ENCODE measurements at places on chromosomes 7 and 10.

GRCh38 chr10:128922619-128923196 is 544.3 kb upstream of the MGMT start:
- DNase-seq: no peak

- DNase-seq: no peak
Observed at GRCh38 chr7:150515248-150516147, 826 bp downstream of the GIMAP7 start.

DNA sequence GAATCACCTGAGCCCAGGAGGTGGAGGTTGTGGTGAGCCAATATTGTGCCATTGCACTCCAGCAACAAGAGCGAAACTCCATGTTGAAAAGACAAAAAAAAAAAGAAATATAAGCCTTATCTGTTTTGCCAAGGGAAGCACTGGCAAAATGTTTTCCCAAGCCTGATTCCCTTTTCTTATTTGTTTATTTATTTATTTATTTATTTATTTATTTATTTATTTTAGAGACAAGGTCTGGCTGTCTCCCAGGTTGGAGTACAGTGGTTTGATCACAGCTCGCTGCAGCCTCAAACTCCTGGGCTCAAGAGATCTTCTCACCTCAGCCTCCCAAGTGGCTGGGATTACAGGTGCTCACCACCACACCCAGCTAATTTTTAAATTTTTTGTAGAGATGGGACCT is 44.2 kb downstream of the SVOPL start:
- no peak for DNase-seq

DNA sequence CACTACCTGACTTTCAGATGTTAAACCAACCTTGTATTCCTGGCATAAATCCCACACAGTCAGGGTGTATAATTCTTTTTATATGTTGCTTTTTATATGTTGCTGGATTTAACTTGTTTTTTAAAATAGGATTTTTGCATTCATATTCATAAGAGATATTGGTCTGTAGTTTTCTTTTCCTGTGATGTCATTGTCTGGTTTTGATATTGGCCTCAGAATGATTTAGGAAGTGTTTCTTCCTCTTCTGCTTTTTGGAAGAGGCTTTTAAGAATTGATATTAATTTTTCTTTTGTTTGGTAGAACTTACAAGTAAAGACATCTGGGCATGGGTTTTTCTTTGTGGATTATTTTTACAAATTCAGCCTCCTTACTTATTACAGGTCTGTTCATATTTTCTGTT is 93.1 kb downstream of the CARD11 start:
- DNase-seq: no peak

DNA sequence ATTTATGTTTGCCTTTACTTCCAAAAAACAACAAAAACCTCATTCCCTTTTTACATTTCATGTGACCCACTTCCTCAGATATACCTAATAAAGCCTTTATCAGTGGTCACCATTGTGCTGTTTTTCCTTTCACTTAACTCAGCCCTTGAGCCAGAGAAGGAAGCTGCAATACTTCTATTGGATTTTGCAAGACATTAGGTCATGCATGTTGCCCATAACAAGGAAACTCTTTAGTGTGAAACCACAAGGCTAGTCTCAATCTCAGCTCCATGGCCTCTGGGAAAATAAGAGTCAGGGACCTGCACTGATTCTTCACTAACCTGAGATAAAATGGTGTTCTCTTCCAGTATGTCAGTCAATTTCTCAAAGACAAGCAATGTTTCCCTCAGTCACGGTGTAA is 27.8 kb downstream of the STEAP4 start:
- no peak for DNase-seq

DNA sequence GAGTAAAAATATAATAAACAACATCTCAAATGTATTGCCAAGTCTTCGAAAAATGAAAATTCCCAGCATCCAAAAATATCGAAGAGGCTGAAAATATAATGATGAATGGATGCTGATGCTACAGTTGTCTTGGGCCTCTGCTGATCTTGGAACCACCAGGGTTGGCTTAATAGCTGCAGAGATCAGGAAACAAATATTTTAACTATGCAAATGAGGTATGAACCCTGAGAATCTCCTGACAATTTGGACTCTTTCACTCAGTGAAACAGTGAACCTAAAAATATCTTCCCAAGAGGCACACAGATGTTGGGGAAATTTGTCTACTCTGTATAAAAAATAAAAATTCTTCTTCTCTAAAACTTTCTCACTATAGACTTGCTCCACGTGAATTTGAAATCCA is 97.7 kb upstream of the EGFR start:
- DNase-seq: no peak

GRCh38 chr10:4688601-4689000 is 137.4 kb upstream of the AKR1E2 start:
- DNase-seq: no peak

- DNase-seq: no peak
Observed at GRCh38 chr10:119393019-119393418, 149.5 kb downstream of the RGS10 start.

DNA sequence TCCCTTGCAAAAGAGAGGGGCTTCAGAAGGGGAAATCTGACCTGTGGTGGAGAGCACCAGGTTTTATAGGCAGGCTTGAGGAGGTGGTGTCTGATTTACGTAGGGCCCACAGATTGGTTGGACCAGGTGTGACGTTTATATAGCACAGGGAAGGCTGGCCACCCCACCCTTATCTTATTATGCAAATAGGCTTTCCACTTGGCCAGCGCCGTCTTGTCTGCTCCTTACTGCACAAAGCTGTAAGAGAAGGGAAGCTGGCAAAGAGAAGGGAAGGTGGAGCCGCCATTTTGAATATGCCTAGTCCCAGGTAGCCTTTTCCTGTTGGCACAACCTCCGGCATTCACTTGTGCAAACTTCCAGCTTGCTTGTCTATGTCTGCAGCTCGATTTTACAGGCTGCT is 221.4 kb downstream of the GATA3 start:
- DNase-seq: no peak

- no peak for DNase-seq
Observed at GRCh38 chr10:130967784-130968183, 343.7 kb downstream of the TCERG1L start.

GRCh38 chr10:11746883-11747539 is 4.8 kb downstream of the ECHDC3 start:
- DNase-seq: no peak

GRCh38 chr7:1055956-1056784 is 11.8 kb downstream of the GPR146 start:
- no peak for DNase-seq

- no peak for DNase-seq
Observed at GRCh38 chr10:85787881-85788280, 578.7 kb downstream of the GRID1 start.

- no peak for DNase-seq
Observed at GRCh38 chr10:53315709-53316108, 543.1 kb upstream of the MBL2 start.

GRCh38 chr7:16794986-16795385 is 9.8 kb downstream of the AGR2 start:
- no peak for DNase-seq

DNA sequence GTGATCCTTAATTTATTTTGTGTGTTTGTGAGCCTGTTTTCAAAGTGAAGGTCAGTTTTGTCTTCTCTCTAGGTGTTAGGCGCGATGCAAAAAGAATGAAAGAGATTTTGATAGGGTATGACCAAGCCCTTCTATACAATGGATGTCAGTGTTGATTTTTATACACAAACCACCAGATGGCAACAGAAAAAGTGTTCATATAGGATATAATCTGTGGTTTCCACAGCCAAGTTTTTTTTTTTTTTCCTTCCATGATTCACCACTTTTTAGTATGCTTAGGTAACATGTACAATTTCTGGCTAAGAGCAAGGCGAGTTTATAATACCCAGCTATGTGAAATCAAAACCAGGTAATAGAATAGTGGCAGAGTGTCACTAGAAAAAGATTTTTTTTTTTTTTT is 8.1 kb downstream of the SDK1 start:
- DNase-seq: no peak

GRCh38 chr7:29619848-29620555 is 56.4 kb downstream of the PRR15 start:
- DNase-seq: no peak

GRCh38 chr10:124092250-124092859 is 1.0 kb downstream of the CHST15 start:
- peak; percentile 72 for DNase-seq

- DNase-seq: no peak
Observed at GRCh38 chr10:71980181-71981014, 16.2 kb downstream of the CHST3 start.

DNA sequence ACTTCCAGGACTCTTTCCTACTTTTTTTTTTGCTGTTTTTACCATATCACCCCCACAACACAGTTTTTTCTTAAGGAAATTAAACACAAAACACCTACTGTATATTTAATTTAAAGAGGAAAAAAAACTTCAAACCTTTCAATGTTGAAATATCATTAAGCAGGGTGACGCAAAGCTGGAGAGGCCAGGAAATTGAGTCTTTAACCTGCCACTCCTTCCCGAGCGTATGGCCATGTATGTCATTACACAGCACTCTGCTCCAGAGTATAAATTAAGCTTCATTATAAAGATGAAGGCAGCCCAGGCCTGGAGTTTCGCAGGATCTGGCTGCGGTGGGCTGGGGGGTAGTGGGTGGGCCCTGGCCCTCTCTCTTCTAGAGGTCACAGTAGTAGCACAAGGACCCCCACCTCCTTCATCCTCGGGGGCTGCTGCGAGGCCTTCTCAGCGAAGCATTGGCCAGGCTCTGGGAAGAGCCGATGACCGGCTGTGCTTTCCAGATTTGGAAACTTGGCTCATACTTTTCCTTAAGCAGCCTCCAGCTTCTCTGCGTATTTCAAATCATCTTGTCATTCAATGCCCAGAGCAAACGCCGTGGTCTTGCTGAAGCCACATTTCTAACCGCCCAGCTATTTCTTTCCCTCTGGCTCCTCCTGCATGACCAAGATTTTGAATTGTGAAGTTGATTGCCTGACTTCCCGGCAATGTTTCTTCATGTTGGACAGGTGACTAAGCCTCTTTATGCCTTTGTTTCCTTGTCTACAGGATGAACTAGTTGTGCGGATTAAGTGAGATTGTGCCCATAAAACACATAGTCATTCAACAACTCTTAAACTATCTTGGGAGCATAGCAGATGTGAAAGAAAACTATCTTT is 765.1 kb downstream of the SUGCT start:
- no peak for DNase-seq

- DNase-seq: no peak
Observed at GRCh38 chr7:98284335-98285036, 3.0 kb downstream of the BRI3 start.

- no peak for DNase-seq
Observed at GRCh38 chr7:103794424-103794823, 195.0 kb downstream of the RELN start.

GRCh38 chr7:14936554-14936953 is 34.0 kb upstream of the DGKB start:
- DNase-seq: no peak

DNA sequence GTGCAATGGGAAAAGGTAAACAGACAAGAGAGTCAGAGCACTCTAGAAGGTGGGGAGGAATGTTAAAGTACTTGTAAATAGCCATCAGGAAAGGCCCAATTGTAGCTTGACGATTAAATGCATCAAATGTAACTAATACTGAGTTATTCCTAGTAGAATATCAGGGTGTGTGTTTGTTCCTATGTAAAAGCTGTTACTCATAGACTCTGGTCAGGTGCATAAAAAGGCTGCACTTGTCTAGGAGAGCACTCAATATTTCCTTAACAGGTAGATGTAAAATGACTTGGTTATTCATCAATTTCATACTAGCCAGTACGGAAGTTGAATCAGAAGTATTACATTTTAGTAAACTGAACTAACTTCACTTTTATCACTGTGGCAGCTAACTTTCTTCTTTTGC is 179.7 kb upstream of the AGR3 start:
- no peak for DNase-seq

DNA sequence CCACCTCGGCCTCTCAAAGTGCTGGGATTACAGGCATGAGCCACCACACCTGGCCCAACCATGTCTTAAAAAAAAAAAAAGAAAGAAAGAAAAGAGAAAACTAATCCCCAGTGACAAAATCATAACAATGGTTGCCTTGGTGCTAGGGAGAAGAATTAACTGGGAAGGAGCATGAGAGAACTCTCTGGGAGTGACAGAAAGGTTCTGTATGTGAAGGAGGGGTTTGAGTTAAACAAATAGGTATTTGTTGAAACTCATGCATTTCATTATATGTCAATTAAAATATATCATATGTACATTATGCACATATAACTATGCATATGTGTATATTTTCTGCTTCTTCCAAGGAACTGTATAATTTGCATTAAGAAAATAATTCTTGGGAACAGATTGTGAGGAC is 33.3 kb downstream of the INA start:
- DNase-seq: no peak

DNA sequence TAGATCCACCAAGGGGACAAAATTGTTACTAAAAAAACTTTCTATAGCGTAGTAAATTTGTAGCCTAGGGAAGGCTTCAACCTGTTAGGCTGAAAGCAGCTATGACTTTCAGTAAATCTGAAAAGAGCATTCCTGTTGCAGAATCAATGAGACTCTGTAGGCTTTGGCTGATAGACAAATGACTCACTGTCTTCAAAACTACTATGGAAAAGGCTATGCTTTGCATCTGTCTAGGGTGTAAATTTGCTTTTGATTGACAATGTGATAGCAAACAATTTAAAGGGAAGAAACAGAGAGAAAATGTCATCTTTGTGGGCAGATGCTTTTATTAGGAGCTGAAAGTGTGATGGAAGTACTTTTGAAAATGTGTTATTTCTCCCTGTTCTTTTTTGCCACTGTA is 60.6 kb downstream of the ARL5B start:
- DNase-seq: no peak

DNA sequence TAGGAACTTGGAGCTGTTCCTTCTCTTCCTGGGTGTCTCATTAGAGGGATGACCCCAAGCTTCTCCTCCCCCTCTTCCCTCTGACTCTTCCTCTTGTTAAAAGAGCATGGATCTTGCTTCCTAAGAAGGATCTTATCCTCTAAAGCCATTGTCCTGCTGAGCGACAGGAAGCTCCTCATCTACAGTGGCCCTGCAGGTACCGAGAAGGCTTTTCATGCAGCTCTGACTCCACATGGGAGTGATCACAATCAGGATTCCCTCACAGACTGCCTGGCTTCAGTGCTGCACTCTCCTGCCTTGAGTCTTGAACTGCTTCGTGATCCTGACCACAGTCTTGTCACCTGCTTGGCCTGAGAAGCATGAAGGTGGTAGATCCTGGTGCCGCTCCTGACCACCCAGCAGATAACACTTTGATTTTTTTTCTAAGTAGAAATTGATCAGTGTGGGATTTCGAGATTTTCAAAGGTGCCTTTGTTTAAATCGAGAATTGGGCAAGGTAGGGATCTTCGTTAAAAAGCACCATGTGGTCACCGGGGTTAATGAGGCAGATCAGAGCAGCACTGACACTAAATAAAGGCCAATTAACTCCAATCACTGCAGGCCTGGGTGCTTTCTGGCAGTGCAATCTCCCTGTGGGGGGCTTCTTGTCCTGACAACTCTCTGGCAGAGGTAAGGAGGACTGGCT is 376.4 kb downstream of the NRG3 start:
- no peak for DNase-seq

DNA sequence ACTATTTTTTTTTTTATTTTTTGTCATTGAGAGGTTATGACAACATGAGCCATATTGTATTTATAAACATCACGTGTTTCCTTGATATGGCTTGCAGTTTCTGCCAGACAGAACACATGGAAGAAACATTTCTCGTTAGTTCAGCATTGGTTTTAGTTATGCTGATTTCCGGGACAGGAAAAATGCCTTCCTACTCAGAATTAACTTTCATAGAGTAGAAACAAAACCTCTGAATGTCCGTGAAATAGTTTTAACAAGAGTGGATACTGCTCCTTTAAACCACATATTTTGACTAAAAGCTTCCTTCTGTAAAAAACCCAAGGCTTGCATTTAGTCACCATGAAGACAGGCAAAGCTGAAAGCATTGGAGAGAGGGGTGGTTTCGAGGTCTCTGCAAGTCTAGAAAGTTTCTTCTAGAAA is 240.4 kb downstream of the KIAA1217 start:
- no peak for DNase-seq

- DNase-seq: no peak
Observed at GRCh38 chr7:100540073-100540723, 1.2 kb downstream of the AGFG2 start.
